Activated CD8-positive, alpha-beta memory T cell treated with anti-CD3 and anti-CD28 coated beads for 24 hours (primary cell): ENCODE measurements at places on chromosomes 5 and 9.

- no peak for DNase-seq
These were observed 293.1 kb upstream of the CCNH start for GRCh38 chr5:87705876-87706275.

- DNase-seq: no peak
These were observed 255.2 kb downstream of the PDZD2 start for GRCh38 chr5:31894141-31894540.

DNA sequence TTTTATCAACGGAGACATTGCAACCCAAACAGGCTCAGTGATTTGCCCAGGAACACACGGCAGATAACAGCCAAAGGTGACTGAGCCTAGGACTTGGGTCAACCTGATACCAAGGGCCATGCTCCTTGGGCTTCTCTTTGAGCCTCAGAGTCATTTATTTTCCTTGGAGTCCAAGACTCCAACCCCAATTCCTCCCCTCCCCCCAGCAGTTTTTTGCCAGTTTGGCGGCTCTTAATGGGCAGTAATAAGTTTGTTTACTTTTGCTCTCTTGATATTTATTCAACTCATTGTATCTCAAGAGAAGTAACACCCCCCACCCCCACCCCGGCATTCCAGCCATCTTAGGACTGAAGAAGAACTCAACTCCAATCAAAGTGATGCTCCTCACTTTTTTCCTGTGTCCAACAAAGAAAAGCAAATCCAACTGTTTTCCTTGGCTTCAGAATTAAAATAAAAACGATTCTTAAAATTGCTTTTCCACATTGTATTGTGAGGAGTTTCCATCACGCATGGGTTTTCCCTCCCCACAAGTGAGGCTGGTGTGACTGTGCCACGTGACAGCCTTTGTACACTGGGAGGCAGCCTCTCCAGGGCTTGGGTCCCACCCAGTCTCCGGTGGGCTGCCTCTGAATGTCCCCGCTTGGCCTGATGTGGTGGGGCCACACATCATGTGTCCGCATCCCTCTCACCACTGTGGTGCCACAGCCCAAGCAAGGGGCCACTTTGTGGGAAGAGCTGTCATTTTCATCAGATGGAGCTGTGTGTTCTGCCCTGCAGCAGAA lies 9.1 kb downstream of the ANGPTL2 start:
- DNase-seq: no peak

DNA sequence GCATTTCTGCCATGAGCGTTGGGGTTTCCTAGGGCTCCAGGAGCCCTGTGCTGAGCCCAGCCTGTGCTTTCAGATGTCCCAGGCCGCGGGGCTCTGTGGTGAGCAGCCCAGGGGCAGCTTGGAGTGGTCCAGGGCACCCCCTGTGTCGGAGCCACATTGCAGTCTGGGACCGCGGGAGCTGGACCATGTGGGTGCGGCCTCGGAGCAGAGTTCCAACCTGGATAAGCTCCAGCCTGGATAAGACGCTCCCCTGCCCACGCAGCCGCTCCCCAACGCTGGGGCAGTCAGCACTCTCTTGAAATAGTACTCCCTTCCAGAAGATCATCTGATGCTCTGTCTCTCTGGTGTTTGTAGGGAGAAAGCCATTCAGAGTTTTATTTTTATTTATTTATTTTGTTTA lies 111.1 kb downstream of the WNK2 start:
- peak; percentile 47 for DNase-seq

- peak; percentile 47 for DNase-seq
These were observed 13.5 kb downstream of the CCNI2 start for GRCh38 chr5:132760601-132761317.

DNA sequence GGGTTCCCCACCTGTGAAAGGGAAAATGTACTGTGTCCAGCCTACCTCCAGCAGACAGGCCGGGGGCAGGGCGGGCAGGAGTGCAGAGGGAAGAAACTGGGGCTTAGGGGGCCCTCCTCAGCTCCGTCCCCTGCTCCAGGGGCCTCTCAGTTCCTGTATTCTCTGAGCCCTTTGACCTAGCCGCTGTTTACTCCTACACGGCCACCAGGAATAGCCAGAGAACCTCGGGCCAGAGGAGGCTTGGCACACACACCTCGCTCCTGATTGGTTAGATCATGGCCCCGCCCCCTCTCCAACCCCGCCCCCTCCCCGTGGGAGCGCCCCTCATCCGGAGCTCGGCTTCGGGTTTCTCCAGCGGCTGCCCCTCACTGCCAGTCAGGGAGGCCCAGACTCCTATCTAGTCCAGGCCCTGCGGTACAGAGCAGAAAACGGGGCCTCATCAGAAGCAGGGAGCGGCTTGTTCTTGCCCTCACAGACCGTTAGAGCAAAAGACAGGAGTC lies 2.2 kb downstream of the ST6GALNAC6 start:
- DNase-seq: peak; percentile 75

GRCh38 chr5:168408561-168409305 lies 77.5 kb upstream of the RARS1 start:
- no peak for DNase-seq

DNA sequence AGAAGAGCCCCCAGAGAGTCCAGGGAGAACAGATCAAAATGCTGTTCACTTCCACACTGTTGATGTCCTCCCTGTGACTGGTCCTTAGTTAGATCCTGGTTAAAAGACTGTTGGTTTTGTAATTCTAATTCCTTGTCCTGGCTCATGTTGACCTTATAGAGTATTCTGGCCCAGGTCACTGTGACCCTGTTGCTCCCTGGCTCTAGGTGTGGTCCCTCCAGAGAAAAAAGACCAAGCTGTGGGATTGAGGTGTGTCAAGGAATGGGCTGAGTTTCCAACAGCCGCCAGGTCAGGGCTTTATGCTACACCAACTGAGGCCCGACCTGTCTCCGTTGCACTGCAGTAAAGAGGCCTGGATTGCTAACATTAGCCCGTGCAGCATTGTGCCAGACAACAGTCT lies 241.0 kb upstream of the MSX2 start:
- DNase-seq: no peak

GRCh38 chr9:106716820-106717219 lies 146.1 kb upstream of the ZNF462 start:
- no peak for DNase-seq

- DNase-seq: no peak
These were observed 446.1 kb downstream of the PRELID2 start for GRCh38 chr5:145389047-145389446.

GRCh38 chr9:71665247-71665646 lies 103.1 kb downstream of the CEMIP2 start:
- no peak for DNase-seq

- no peak for DNase-seq
These were observed 813.4 kb downstream of the TLE1 start for GRCh38 chr9:80875947-80876346.

DNA sequence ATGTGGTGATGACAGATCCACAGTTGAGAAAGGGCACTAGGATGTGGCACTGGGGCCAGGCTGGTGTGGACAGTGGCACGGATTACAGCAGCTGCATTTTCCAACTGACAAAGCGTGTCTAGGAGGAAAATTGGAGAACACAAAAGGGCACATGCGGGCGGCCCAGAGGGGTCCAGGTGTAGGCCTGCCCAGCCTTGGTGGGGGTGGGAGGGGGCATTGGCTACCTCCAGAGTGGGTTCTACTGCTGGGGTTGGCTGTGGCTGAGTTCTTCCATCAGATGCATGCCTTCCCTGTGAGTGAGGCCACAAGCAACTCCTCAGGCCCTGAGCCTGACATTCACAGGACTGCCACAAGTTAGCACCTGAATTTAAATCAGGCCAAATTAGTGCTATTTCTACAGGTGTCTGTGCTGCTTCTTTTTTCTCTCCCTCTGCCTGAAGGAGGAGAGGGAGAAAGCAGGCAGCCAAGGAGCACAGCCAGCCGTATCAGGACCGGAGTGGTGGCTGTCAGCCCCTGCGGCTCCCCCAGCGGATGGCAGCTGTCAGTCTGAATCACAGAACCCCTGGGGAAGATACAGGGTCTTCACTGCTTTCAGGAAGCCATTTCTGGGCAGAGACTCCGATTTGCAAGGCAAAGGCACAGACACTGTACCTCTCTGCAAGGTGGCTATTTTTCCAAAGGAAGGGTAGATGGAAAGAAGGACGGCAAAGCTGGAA lies 464.2 kb downstream of the SPOCK1 start:
- DNase-seq: no peak

DNA sequence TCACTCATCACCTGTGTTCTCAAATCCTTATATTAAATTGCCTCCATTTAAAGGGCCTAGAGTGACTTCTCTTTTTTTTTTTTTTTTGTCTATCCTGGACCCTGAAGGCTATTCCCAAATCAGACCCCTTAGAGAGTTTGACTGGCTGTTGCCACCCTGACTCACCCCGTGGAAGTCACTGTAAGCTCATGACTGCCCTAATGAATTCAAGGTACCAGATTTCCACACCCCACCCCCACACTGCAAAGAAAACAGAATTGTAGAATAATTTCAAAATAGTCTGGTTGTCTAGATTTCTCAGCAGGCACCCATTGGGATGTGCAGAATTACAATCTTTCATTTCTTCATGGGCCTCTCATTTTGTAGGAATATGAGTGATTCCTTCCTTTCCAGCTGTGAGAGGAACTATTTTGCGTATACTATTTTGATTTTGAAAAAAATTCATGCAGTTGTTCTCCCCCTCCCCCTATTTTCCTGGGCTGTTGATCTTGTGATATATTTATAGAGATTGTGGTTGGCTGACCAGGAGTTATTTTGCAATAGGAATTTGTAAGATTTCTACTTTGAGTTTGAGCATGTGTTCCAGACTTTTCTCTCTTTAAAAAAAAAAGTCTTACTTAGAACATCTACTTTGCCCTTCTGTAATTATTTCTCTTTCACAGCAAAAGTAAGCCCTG lies 79.1 kb downstream of the ZNF618 start:
- no peak for DNase-seq

DNA sequence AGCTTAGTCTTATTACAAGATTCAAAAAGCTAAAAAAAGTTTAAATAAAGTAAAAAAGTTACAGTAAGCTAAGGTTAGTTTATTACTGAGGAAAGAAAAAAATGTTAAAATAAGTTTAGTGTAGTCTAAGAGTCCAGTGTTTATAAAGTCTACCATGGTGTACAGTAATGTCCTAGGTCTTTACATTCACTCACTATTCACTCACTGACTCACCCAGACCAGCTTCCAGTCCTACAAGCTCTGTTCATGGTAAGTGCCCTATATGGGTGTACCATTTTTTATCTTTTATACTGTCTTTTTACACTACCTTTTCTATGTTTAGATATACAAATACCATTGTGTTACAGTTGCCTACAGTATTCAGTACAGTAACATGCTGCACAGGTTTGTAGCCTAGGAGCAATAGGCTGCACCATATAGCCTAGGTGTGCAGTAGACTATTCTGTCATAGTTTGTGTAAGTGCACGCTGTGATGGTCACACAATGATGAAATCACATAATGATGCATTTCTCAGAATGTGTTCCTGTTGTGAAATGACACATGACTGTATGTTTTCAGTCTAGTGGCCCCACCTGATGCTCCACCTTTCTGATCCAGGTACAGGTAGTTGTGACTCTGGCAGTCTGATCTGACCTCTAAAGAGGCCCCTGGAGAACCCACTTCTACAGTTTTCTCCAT lies 45.7 kb downstream of the SNX18 start:
- DNase-seq: no peak

DNA sequence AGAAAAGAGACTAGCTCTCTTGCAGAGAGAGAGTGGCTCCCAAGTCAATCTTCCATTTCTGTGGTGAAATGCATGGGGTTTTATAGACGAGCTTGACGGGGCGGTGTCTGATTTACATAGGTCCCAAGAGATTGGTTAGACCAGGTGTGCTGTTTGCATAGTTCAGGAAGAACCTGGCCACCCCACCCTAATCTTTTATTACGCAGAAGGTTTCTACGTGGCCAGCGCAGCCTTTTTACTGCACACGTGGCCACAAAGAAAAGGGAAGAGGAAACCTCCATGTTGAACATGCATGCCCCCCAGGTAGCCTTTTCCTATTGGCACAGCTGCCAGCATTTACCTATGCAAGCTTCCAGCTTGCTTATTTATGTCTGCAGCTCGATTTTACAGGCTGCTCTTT lies 92.1 kb downstream of the CAVIN4 start:
- no peak for DNase-seq

DNA sequence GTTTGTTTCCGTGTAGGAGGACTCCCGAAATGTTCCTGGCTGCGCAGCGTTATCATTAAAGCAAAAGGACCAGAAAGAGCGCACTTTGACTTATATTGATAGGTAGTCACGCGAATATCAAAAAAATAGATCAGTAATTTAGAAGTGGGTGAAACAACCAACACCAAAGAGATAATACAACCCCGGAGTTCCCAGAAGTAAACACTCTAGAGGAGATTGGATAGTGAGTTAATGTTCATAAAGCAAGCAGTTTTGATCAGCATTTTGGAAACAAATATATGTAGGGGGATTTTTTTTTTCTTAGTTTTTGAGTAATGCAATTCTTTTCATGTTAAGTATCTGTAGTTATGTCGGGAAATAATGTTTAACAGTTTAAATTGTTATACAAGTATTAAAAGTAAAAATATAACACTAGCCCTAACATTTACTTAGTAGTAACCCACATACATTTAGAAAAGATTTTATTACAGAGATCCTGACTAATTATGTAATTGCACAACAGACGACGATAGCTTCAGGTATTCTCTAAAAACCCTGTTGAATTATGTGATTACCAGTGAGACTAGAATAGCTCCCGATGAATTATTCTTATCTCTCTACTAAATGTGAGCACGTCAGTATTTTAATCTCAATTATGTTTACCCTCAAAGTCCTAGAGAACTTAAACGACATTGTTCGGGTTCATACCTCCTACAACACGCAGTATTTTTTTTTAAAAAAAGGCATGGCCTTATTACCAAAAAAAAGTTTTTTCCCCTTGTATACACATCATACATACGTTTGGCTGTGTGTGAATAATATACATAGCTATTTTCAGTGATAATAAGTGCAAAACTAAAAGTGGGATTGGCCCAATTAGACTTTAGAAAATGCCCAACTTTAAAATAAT lies 9.4 kb upstream of the NFIB start:
- no peak for DNase-seq

GRCh38 chr9:17813798-17814197 lies 234.9 kb downstream of the SH3GL2 start:
- DNase-seq: no peak

GRCh38 chr9:70569070-70569772 lies 154.8 kb upstream of the KLF9 start:
- DNase-seq: no peak

DNA sequence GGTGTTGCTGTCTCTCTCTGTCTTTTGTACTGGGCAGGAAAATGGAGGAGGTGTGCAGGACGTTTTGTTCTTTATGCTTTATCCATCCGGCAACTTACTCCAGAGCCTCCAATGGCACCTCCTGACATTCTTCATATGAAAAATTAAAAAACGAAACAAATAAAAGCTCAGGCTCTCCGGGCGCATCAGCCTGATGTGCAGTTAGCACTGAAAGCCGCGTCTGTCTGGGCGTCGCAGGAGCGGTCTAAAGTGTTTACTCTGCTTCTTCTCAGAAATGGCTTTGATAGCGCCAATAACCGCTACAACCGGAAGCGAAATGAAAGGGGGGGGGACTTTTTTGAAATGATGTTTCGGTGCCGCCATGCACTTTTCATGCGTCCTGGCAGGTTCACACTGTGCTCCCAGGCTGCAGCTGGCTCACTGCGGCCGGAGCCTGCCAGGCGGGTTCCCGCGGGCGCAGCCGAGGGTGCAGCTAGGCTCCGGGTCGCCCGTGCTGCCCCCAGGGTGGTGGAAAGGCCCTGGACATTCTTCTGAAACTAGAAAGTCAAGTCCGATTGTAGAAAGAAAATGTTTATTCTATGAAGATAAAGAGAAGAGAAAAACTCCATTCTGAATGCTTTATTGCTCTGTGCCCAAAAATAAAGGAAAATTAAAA lies 407.7 kb upstream of the IRX1 start:
- DNase-seq: no peak

GRCh38 chr5:124315741-124316415 lies 430.6 kb downstream of the ZNF608 start:
- no peak for DNase-seq
